CD4-positive, alpha-beta T cell treated with Interleukin-12 subunit alpha and Interleukin-12 subunit beta, for 1 hour (primary cell): ENCODE measurements at places on chromosomes 3 and 15.

GRCh38 chr3:171358881-171359198 is 101.4 kb downstream of the TNIK start:
- no peak for DNase-seq

GRCh38 chr3:38840987-38841386 is 25.0 kb upstream of the SCN10A start:
- no peak for DNase-seq

DNA sequence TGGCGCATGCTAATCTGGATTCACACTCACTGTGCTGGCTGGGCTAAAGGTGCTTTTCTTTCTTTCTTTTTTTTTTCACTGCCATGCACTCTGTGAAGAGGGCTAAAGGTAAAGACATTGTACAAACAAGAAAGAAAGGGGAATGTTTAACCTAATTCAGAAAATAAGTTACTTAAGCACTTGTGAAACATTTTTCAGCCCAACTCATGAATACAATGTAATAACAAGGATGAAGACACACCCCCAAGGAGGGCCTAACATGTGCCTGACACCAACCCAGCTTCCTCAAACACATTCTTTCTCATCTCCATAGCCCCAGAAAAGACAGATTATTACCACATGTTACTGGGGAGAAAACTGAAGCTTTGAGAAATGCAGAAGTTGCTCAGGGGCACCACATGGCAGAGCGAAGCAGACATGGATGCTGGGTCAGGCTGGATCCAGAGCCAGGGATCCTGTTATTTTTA is 5.7 kb downstream of the STIMATE start:
- DNase-seq: peak; percentile 26

- no peak for DNase-seq
Observed at GRCh38 chr3:132405609-132406299, 11.5 kb upstream of the DNAJC13 start.

- DNase-seq: no peak
Observed at GRCh38 chr3:60364475-60364874, 886.8 kb downstream of the FHIT start.

GRCh38 chr15:96097661-96098060 is 232.8 kb upstream of the NR2F2 start:
- no peak for DNase-seq
